ENCODE measurements at places on chromosomes 2 and 18.
A peak's percentile ranks its signal among the peaks of the same experiment; 100 is the strongest.

- DNase-seq = no peak
These were observed 208.6 kb downstream of the PARD3B start for GRCh38 chr2:204753841-204754240.

GRCh38 chr2:133948610-133949290, 305.1 kb upstream of the MGAT5 start:
- no peak for DNase-seq

- no peak for DNase-seq
These were observed 646.1 kb upstream of the ACVR2A start for GRCh38 chr2:147198651-147199171.

GRCh38 chr2:127565261-127566138, 30.0 kb downstream of the MYO7B start:
- no peak for DNase-seq

DNA sequence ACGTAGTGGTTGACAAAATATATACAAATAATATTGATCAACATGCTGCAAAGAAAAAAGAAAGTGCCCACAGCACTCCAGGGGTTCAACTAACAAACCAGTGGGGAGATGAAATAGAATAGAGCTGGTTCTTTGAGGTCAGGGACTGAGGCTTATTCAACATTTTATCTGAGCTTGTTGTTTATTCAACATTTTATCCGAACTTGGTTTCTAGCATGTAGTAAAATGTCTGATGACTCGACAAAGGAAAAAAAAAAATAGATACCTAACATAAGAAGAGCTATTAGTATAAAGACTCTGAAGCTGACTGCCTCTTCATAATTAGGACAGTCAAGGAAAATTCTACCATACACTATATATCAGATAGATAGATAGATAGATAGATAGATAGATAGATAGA, 440.9 kb downstream of the NRXN1 start:
- no peak for DNase-seq

GRCh38 chr2:48306409-48307284, 223.3 kb upstream of the STON1 start:
- DNase-seq = no peak

GRCh38 chr2:25314514-25315315, 27.0 kb downstream of the DNMT3A start:
- no peak for DNase-seq

GRCh38 chr2:170974304-170974993, 45.4 kb downstream of the GORASP2 start:
- DNase-seq = peak; percentile 41

DNA sequence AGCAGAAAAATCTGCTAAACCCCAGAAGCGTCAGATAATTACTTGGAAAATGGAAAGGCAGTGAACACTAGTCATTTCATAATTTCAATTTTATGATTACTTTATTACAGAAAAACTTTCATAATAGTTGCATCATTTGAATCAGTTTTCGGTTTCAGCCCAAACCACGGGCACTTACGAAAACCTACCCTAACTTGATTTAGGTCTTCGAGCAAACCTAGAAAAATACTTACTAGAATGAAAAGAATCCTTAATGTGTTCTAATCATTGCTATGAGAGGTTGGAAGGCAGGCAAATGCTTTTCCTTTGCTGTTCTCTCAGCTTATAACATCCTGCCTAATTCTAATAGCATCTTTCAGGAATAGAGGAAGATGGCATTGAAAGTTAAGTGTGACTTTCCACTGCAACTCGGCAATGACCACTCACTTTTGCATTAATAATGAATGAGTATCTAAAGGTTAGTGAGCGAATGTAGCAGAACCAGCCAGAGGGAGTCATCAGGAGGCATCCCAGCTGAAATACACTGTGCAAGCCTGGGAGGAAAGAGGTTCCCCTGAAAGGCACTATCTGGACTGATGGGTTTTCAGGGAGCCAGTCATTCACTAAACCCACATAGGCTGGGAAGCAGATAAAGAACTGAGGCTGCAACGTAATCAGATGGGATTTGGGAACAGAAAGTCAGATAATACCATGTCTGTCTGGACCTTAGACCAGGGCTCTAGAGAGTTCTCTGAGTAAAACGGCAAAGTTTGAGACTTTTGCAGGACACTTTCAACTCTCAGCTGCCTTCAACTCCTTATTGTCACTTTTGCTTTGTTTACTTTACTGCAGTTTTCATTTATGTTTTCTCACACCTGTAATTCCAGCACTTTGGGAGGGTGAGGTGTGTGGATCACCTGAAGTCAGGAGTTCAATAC, 520.8 kb downstream of the RNF144A start:
- DNase-seq = no peak

GRCh38 chr2:235955664-235956063, 212.5 kb downstream of the GBX2 start:
- DNase-seq = no peak

GRCh38 chr2:8750221-8750620, 68.4 kb downstream of the ID2 start:
- peak; percentile 28 for DNase-seq

DNA sequence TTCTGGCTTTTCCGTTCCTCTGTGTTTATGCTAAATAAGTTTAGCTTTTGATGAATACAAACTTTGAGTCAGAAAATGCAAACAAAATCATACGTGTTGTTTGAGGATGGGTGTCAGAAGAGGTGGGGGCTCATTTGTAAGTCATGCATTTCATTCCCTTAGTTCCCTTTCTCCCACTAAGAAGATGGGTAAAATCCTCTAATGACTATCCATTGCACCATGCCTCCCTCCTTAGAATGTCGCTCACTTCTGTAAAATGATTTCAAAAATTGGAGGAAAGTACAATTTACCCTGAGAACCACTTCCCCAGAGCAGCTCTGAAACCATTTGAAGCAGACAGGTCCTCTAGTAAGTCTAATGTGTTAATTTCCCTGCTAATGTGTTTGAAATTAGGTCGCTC, 629.6 kb upstream of the VRK2 start:
- DNase-seq = no peak

- DNase-seq = no peak
These were observed 201.3 kb downstream of the EPHA4 start for GRCh38 chr2:221370857-221371211.

GRCh38 chr2:30454571-30454970, 7.5 kb downstream of the LCLAT1 start:
- DNase-seq = peak; percentile 11

- peak; percentile 1 for DNase-seq
These were observed 68.3 kb downstream of the NBAS start for GRCh38 chr2:15492773-15493325.

DNA sequence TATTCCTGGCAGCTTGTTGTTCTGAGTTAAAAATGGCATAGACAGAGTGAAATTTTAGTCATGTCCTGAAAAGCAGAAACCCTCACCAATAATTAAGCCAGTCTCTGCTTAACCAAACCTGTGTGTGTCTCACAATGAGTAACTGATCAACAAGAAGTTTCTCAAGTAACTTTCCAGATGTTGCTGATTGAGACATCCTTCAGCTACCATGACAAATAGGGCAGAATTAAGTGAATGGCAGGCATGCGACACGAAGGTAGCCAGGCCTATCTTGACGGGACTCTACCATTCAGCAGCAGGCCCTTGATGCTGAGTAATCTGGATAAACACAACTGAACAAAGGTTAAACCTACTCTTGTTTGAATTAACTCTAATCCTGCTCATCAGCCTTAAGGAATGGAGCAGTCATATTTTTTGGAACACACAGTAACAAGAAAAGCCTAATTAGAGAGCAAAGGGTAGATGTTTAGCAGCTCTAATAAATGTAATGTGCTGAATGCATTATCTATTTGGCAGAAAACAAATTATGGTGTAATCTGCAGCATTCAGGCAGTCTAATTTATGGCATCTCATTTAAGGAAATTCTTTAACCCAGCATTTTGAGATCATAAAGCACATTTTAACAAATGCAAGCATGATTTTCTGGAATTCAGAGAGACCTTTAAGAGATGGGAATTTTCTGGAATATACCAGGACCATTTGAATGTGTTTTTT, 159.5 kb upstream of the EPHA4 start:
- DNase-seq = no peak

DNA sequence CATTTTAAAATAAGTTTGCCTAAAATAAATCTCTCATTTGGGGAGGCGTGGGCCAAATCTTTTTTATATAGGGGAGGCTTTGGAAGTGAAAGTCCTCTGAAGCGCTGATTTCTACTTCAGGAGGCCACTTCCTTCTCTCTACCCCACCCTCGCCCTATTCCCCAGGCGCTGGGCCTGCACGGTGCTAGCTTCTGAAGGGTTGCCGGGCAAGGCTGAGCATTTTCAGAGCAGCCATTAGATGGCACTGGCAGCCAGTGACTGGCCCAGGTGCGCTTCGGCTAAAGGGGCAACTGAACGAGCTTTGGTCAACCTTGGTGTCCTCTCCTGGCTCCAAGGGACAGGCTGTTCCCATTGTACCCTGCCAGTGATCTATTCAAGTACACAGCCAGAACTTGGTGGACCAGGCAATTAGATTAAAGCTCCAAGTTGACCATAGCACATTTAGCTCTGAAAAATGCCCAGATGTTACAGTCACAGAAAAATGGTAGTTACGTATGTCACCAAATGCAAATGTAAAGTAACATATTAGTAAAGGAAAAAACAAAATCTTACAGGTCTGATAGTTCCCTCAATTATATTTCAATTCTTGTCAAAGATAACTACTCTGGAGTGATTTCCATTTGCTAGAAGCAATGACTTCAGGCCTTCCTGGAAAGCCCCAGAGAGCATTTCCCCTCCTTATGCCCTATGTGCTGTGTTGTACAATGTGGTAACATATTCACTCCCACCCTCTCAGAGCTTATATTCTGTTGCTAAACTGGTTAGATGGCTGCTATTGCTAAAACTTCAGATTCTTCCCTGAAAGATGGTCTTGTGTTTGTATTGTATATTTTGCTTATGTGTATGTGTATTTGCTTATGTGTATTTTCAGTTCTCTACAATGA, 2.1 kb downstream of the POMC start:
- no peak for DNase-seq

GRCh38 chr2:176039375-176039774, 37.3 kb upstream of the LNPK start:
- DNase-seq = no peak

GRCh38 chr2:241619597-241620418, 17.1 kb downstream of the THAP4 start:
- DNase-seq = no peak

GRCh38 chr2:207149249-207150213, 16.2 kb downstream of the KLF7 start:
- DNase-seq = no peak

GRCh38 chr2:42957861-42958301, 165.5 kb upstream of the HAAO start:
- no peak for DNase-seq

DNA sequence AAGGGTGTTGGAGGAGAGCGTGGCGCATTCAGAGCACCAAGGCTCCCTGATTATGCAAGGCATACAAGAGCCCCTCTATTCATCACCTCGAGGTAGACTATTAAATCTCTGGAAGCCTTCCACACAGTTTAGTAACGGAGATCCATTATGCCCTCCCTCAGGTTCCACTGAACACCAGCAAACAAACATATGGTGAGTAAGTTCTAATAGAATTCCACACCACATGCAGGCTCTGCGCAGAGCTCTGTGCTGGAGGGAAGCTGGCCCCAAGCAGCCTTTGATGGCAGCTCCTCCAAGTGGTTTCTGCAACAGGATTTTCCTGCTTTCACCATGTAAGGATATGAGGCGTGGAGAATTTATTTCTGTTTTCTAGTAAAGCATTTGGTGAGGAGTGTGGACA, 238.6 kb downstream of the C1D start:
- peak; percentile 24 for DNase-seq

GRCh38 chr2:168194784-168195522, 52.4 kb downstream of the STK39 start:
- DNase-seq = peak; percentile 37

DNA sequence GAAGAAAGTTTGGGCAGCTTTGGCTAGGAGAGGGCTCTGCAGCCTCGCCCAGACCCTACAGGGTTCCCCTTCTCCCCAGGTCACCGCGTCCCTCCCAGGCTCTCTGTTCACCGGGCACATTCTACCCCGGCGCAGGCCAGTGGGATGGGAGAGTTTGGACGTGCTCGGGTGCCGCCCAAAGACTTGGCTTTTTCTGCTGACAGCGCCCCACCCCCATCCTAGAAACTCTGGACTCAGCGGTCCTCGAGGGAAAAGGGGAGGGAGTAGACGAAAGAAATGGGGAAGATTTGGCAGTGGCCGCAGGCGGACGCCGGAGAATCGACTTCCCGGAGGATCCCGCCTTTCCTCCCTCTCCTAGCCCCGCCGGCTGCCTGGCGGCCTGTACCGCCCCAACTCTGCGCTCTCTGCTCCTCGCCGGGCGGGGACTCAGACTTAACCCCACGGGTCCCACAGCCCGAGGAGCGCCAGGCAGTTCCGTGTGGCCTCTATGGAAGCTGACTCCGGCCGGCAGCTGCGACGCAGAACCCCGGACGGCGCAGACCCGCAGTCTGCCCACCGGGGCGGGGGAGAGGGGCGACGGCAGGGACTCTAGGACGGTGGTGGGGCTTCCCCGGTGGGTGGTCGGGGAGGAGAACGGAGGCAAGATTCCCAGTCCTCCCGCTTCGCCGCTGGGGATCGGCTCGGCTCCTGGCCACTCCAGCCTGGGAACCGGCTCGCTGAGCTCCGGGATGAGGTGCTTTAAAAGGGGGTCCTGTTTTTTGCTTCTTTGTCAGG, 863 bp upstream of the SIX2 start:
- DNase-seq = peak; percentile 79

DNA sequence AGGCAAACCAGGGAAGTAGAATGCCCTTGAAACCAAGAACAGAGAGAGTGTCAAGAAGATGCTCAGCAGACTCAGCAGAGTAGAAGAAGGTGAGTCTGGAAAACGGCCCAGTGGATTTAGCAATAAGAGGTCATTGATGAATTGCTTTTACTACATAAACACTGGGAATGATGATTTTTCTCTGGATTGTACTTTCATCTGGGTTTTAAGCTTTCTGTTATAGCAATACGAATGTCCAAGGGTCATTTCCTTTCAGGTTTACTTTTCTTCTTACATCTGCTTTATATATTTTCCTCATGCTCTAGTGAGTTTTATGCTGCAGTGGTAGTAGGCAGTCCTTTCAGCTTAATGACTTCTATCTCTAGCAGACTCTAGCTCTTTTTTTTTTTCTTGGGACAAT, 16.9 kb downstream of the EML6 start:
- DNase-seq = no peak

- no peak for DNase-seq
These were observed 22.4 kb downstream of the TWIST2 start for GRCh38 chr2:238870261-238870660.

DNA sequence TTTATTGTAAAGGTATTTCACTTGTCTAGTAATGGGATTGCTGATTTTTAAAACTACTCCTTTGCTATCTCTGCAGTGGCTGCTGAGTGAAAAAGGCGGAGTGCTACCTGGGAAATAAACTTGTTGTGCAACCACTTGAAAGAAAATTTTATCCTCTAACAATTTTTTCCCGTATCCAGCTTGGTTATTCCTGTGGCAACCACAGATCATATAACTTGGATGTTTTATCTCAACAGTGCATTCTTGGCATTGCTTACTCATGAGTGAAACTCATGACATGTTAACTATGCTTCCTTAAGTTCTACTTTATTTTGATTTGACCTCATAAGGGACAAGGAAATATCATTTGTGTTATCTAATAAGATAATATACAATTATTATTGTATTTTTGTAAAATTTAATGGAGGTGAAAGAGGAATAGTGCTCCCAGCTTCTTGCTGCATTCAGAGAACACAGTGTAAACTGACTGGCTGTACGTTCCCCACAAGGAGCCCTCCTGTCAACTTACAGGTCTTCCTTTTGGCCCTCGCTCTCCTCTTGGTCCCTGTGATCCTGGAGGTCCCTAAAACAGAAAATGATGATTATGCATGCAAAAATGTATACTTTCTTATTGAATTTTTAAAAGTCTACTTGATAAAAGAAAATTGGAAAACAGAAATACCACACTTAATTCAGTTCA, 82.7 kb downstream of the COL5A2 start:
- peak; percentile 92 for DNase-seq

- DNase-seq = no peak
These were observed 56.6 kb upstream of the AGPS start for GRCh38 chr2:177335917-177336450.

All from EL (cell line).